NCI-H1930 (cell line): ENCODE measurements at places on chromosomes 5 and 9.

GRCh38 chr5:60183881-60184280 lies 290.4 kb upstream of the PDE4D start:
- DNase-seq = no peak

DNA sequence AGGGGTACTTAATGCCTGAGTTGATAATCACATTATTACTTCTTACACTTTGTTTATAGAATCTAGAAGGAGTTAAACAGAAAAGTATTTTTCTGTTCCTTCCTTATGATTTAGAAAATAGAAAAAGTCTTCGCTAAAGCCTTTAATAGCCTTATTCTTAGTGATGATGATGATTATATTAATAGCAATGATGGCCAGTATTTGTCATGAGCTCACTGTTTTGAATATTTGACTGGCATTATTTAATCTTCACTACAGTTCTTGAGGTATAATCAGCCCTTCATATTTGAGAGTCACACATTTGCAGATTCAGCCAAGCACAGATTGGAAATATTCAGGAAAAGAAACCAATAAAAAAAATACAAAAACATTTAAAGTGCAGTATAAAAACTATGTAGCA lies 23.3 kb downstream of the NIPBL start:
- DNase-seq = no peak

DNA sequence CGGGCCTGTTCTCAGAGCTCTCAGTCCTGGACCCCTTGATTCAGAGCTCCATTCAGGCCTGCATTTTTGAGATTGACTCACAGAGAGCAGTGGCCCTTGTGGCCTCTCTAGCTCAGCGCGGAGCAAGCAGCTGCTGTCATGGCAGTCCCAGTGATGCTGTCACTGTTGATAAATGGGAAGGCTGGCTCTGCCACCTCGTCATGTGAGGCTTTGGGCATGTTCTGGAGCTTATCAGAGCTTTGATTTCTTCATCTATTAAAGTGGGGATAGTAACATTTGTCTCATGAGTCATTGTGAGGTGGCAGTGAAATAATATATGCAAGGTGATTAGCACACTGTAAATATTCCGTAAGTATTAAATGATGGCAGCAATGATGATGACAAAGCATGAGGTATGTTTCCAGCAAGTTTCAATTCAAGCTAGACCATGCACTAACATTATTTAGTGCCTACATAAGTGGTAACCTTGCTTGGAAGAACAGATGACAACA lies 126.4 kb upstream of the CXCL14 start:
- DNase-seq = no peak

DNA sequence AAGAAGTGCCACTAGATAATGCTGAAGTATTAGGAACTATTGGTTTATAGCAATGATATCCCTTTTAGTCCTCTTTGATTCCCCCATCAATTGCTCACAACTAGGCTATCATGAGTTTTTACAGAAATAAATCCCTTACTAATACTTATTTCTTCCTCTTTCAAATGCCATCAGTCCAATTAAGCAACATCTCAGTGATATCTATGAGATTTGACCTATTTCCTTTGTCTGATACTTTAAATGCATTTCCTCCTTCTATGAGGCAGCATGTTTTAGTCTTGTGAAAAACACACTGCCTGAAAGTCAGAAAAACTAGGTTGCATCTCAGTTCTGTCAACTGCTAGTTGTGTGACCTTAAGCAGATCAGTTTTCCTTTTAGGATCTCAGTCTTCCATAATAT lies 101.6 kb downstream of the FBXW11 start:
- no peak for DNase-seq

- DNase-seq = no peak
Measured at GRCh38 chr5:72369301-72369700, 49.1 kb downstream of the PTCD2 start.

DNA sequence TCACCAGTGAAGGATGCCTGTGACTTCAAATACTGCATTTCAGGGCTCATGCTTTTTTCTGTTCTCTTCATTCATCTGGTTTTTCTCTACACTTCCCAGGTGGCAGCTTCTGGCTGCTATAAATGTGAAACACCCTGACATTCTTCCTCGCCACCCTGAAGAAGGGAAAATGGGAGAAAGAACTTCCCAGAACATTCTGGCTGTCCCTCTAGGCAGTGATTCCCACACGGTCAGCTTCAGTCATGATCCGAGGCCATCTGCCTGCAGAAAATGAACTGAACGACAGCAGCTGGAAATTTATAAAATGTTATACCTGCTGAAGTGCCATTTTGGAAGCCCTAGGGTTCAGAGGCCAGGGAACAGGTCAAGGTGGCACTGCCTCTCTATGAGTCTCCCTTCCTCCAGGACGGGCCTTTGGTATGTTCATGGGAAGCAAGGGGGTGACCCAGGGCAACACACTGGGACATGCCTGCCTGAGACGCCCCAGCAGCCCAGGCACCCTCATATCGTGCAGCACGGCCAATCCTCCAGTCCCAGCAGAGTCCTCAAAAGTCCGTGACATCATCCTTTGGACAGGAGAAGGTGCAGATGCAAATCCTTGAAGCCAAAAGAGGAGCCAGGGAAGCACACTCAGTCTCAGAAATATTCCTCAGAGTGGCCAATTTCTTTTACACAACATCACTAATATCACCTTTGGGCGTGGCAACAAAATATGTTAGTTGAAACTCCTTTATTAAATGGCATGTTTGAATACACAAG lies 107.1 kb downstream of the SEMA5A start:
- DNase-seq = no peak

DNA sequence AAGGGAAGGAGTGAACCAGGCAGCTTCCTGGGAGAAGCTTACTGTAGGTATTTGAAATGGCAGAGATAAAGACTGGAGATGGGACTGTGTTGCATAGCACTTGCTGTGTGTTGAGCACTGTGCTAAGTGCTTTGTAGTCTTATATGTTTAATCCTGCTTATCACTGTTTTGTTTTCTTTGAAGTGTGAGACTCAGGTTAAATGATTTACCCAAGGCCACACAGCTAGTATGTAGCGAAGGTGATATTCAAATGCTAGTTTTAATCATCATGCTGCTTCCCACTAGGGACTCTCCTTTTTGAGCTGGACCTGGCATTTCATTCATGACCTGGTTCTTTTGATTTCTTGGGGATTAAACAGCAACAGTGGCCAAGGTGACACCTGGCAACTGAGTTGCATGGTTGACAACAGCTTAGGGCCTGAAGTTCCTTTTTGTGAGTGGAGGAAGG lies 35.3 kb upstream of the SPRY4 start:
- DNase-seq = no peak

GRCh38 chr9:34655394-34655793 lies 3.4 kb downstream of the IL11RA start:
- no peak for DNase-seq

DNA sequence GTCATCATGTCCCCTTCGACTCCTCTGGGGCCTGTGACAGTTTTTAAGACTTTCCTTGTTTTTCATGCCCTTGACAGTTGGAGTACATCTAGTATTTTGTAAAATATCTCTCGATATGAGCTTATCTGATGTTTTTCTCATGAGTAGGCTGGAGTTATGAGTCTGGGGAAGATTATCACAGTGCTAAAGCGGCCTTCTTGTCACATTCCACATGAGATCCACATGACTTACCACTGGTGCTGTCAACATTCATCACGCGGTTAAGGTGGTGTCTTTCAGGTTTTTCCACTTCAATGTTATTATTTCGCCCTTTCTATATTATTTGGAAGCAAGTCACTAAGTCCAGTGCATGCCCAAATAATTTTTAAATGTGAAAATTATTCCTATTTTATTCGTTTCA lies 17.1 kb upstream of the CAST start:
- DNase-seq = no peak

DNA sequence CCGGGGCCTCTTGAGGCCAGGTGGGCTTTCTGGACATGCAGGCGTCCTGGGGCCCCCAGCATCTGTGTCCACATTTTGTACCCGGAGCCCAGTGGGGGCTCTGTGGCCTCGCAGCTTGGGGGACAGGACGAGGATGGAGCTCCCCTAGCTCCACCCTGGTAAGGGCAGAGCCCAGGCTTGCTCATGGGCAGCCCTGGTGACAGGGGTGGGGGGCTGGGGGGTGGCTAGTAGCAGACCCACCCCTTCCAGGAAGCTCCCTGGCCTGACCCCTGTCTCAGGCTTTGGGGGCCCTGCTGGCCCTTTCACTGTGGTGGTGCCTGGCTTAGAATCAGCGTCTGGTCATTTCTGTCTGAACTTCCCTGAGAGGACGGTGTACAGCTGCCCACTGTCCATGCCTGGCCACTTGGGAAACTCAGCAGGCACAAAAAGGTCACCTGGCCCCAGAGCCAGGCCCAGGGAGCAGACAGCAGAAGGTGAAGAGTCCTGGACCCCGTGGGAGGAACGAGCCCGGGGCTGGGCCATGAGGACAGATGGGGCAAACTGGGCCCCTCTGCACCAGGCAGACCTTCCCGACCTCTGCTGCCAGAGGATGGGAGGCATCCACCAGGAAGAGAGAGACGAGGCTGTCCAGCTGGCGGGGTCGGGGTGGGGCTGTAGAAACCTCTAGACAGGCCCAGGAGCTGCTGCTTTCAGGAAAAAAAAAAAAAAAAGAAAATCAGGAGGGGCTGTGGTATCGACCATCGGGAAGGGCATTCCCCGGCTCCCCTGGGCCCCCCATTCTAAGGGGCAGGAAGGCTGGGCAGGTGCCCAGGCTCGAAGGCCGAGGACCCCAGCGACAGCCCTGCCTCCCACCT lies 52.8 kb downstream of the EXD3 start:
- DNase-seq = no peak

- DNase-seq = no peak
Measured at GRCh38 chr9:86801246-86801645, 146.1 kb downstream of the GAS1 start.
